ENCODE measurements at places on chromosomes 13 and 19.
A peak's percentile ranks its signal among the peaks of the same experiment; 100 is the strongest.

DNA sequence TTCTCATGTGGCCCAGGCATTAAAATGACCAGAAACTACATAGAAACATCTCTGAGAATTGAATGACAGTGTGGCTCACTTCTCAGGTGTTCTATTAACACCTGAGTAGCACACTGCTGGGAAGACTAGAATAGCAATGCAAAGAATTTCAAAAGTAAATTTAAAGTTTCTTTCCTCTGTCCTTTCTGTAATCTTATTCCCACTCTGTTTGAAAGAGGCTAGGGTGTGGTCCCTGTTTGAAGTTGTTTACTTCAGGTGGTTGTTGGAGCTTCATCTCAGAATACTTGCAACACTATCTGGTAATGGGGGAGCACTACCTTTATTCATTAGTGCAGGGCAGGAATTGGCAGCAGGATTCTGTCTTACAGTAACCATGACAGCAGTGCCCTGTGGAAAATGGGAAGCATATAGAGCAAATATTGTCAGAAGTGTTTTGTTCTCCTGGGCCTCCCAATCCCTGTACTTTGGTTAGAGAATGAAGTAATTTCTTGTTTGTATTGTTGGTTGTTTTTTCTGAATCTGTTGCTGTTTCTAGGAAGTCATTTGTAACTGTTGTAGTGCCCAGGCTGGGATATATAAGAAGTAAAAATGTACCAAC is 1210.2 kb upstream of the ATXN8OS start:
- DNase-seq, result no peak

DNA sequence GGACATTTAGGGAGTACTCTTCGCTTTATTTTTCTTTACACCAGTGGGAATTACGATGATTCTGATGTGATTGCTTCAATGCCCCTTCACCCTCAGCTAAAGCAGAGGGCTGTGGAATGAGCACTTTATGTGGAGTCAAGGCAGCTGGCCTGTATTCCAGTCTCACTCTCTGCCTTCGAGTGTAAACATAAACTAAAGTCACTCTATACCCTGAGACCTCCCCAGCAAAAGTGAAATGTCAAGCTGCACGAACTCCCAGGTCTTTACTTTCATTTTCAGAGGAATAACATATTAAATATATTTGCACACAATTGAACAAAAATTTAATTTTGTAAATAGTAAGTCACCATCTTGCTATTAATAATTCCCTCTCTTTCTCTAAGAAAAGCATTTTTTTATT is 557.1 kb downstream of the DACH1 start:
- no peak for DNase-seq

DNA sequence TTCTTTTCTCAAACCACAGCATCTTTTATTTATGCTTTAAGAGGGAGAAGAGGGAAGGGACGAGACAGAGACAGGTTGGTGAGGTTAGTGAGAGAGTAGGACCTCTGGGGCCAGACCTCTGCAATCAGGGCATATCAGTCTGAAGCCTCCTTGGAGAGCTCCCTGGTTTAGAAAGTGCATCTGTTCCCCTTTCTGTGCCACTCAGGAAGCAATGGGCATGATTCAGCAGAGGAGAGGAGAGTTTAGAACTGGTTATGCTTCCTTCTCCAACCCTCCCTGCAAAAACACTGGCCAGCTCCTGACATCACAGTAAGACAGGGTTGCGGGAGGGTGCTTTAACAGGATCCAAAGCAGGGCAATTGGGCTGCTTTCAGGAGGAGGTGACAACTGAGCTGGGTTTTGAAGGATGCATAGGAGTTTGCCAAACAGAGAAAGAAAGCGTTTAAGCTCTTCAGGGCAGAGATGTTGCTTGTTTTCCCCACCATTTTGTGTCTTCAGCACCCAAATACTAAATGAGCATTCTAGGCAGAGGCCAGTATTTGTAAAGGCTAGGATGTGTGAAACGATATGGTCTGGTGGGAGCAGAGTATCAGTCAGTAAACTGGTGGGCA is 33.1 kb downstream of the CERS4 start:
- no peak for DNase-seq

DNA sequence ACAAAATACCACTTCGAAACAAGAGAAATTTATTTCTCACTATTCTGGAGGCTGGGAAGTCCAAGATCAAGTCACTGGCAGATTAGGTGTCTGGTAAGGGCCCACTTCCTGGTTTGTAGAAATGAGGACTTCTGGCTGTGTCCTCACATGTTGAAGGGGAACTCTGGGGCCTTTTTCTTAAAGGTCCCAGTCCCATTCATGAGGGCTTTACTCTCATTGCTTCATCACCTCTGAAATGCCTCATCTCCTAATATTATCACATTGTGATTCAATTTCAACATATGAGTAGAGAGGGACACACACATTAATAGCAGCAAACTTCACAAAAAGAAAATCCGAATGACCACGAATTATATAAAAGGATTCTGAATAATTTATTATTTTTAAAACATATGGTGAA is 21.6 kb upstream of the SIGLEC14 start:
- no peak for DNase-seq

GRCh38 chr13:39402221-39402970 is 200.6 kb downstream of the LHFPL6 start:
- no peak for DNase-seq

DNA sequence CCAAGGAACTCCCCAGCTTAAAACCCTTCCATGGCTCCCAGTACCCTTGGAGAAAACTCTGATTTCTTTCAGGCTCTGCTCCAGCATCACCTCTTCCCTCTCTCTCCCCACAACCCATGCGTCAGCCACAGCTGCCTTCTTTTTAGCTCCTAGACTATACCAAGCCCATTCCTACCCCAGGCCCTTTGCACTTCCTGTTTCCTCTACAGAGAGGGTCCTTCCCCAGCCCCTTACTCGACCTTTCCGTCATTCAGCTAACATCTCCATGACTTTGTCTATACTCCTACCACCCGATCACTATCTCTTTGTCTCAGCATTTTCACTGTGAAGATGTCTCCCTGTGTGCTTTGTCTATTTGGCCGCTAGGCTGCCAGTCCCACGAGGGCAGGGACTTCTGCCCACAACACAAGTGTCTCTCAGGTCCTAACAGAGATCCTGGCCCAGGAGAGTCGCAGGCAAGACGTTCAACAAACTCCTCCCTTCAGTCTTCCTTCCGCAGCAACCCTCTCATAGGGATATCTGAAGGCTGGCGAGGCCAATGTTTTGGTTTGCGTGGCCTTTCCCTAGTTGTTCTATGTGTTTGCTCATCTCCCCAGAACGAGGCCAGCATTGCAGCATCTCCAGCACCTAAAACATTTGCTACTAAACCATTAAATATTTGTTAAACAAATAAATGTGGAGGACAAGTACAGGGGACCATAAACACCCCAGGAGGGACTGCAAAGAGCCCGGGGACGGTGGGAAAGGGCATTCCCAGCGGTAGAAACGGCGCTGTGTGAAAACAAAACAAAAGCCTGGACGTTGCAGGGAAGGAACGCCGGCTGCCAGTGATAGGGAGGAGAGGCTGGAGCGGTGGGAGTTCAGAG is 816 bp downstream of the CCNP start:
- no peak for DNase-seq

DNA sequence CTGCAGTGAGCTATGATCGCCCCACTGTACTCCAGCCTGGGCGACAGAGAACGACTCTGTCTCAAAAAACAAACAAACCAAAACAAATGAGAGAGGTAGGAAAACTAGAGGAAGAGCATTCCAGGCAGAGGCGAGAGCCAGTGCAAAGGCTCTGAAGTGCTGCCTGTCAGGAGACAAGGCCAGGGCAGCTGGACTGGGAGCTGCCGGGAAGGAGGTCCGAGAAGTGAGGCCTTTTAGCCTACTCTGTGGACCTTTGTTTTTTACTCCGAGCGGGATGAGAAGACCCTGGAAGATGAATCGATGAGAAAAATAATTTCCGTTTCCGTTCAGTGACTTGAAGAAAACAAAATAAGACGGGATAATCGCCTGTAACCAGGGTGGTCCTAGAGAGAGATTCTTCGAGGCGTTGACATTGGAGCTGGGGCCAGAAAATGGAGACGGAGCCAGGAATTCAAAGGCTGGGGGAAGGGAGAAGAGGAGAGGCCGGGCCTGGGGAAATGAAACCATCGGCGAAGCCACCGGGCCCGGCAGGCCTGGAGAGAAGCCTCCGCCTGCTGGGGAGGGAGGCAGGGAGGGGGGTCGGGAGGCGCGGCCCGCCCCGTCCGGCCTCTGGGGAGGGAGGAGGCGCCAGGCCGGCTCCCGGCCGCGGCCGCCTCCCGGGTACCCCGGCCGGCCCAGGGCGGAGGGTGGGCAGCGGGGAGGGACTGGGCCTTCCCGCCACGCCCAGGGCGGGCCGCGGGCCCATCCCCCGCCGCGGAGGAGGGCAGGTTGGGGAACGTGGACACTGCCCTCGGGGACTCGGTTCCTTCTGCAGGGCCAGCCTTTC is 7.8 kb upstream of the SERTAD1 start:
- DNase-seq, result peak; percentile 92

DNA sequence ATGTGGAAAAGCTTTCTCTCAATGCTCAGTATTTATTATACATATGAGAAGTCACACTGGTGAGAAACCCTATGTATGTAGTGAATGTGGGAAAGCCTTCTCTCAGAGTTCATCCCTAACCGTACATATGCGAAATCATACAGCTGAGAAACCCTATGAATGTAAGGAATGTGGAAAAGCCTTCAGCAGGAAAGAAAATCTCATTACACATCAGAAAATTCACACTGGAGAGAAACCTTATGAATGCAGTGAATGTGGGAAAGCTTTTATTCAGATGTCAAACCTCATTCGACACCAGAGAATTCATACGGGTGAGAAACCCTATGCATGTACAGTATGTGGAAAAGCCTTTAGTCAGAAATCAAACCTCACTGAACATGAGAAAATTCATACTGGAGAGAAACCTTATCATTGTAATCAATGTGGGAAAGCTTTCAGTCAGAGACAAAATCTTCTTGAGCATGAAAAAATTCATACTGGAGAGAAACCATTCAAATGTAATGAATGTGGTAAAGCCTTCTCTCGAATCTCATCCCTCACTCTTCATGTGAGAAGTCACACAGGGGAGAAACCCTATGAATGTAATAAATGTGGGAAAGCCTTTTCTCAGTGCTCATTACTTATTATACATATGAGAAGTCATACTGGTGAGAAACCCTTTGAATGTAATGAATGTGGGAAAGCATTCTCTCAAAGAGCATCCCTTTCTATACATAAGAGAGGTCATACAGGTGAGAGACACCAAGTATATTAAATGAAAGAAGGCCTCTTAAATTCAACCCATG is 34.4 kb downstream of the ZNF568 start:
- DNase-seq, result no peak

GRCh38 chr13:47546391-47547225 is 454.5 kb downstream of the SUCLA2 start:
- DNase-seq, result no peak

DNA sequence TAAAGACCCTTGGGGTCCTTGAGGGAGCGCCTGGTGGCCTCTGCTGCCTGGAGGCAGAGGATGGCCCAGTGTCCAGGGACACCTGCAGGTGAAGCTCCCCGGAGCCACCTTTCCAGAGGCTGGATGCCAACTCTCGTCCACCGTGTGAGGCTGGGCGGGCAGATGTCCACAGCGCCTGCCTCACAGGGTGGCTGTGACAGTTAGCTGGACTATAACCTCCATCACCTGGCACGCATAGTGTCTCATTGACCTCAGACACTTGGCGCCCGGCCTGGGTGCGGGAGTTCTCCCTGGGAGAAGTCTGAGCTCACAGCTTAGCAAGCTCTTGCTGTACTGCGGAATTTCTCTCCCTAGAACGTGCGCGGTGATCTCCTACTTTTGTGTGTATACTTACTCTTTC is 9.8 kb downstream of the BICRA start:
- DNase-seq, result no peak

- DNase-seq, result no peak
These were observed 94.1 kb downstream of the STK24 start for GRCh38 chr13:98482476-98483444.

DNA sequence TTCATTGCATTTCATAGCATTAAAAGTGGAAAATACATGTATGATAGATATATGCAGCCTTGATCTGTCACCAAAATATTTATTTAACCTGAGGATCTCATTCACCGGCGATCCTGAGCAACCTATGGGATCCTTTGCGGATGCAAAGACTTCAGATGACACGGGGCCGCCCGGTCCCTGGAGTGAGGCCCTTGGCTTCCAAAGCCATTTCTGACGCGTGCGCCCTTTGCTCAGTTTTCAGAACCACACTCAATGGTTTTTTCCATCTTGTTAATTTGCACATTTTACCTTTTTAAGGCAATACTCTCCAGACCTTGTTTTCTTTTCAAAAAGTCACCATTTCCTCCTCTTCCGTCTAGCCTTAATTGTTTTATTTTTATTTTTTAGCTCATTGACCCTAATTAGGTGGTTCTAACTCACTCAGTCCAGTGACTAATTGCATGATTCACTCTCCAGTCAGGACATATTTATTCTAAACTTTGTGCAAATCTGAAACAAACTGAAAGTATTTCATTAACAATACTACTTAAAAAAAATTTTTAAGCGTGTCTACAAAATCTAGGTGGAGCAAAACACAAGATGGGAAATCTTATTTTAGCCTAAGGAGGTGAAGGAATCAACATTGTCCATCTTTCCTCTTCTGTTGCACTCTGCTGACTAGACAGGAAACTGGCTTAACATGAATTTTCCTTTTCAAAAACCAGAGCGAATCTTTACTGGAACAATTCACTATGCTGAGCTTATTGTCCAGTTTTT is 47.9 kb downstream of the COL4A1 start:
- DNase-seq, result no peak

- no peak for DNase-seq
These were observed 204.4 kb downstream of the COG6 start for GRCh38 chr13:39859898-39860297.

DNA sequence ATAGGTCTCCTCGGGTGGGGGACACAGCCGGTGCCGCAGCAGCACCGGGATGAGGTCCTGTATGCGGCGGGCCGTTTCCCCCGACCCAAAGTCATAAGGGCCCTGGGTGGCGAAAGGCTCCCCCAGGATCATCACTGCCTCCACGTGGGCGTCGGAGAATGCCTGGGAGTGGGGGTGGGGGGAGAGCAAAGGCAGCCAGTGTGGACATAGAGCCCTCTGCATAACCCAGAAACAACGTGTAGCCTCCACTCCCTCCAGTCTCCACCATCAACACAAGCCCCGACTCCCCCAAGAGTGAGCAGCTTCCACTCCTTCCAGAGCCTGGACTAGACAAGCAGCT is 1.7 kb upstream of the NUMBL start:
- DNase-seq, result no peak

GRCh38 chr13:21894703-21895699 is 224.1 kb downstream of the FGF9 start:
- DNase-seq, result no peak

GRCh38 chr13:29858231-29858630 is 7.8 kb upstream of the UBL3 start:
- no peak for DNase-seq

DNA sequence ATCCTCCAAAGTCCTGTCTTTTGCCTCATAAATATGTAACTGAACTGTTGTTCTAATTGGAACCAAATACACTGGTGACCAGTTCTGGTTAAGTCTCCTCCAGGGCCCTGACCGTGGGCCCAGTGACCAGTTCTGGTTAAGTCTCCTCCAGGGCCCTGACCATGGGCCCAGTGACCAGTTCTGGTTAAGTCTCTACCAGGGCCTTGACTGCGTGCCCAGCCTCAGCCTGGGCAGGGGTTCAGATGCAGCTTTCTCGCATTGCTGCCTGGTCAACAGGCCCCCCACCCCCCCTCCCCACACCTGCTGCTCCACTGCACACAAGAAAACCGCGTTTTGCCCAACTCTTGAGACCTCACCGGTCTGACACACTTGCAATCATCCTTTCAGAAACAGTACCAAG is 3.8 kb upstream of the GRTP1 start:
- no peak for DNase-seq
